ENCODE measurements at places on chromosomes 12 and 14.

- no peak for DNase-seq
These were observed 72.3 kb downstream of the KDM2B start for GRCh38 chr12:121508533-121508932.

- DNase-seq = no peak
These were observed 36.3 kb downstream of the RPS29 start for GRCh38 chr14:49549881-49550280.

- DNase-seq = no peak
These were observed 5.6 kb downstream of the RIC8B start for GRCh38 chr12:106780010-106780631.

- no peak for DNase-seq
These were observed 38.4 kb upstream of the CEP83 start for GRCh38 chr12:94498073-94498472.

- DNase-seq = no peak
These were observed 11.4 kb upstream of the SRP54 start for GRCh38 chr14:34971381-34971780.

DNA sequence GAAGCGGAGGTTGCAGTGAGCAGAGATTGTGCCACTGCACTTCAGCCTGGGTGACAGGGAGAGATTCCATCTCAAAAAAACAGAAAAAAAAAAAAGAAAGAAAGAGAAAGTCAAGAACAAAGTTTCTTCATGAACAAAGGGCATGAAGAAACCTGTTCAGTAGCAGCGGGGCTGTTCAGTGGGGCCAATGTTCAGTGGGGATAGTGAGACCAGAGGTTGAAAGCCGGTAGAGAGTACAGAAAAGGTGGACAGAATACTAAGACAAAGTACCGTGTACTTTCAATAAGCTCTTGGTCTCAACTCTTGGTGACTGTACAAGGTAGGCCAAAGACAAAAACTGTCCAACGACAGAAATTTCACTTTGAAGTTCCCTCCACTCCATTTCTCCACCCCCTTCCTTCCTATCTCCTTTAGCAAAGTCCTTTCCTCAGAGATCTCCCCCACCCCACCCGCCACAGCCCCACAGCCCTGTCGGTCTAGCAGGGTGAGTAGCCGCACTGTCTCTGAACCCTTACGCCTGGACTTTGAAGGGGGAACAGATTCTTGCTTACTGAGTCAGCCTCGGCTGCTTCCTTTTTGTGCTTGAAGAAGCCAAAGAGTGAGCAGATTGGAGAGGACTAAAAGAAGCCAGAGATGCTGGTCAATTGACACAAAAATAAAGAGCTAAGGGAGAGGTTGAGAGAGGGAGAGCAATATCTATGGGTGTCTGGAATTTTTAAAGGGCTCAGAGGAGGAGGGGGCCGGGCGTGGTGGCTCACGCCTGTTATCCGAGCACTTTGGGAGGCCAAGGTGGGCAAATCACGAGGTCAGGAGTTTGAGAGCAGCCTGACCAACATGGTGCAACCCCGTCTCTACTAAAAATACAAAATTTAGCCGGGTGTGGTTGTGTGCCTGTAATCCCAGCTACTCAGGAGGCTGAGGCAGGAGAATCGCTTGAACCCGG, 44.2 kb upstream of the FOS start:
- no peak for DNase-seq

Measured in NCI-H1105 treated with DMSO at 0.1 percent for 48 hours (cell line).